ENCODE measurements at places on chromosomes 4 and X.

DNA sequence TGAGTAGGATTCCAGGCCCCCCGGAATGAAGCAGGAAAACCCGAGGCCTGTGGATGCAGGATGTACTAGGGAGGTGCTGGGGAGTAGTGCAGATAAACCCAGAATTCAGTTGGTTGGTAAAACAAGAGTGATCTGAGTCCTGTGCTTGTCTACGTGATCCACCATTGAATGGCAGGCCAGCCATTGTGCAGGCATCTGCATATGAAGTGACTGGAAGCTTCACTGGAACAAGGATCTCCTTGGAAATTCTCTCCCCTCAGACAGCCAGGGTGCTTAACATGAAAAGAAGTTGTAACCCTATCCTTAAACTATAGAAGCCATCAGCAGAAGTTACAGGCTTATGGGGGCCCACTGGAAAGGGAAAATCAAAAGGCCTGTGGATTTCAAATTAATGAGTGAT is 656 bp upstream of the GSPT2 start:
- DNase-seq: no peak

GRCh38 chr4:114318309-114318708 is 280.3 kb upstream of the UGT8 start:
- no peak for DNase-seq

- DNase-seq: no peak
Measured at GRCh38 chr4:33189169-33189568, 2469.0 kb downstream of the PCDH7 start.

DNA sequence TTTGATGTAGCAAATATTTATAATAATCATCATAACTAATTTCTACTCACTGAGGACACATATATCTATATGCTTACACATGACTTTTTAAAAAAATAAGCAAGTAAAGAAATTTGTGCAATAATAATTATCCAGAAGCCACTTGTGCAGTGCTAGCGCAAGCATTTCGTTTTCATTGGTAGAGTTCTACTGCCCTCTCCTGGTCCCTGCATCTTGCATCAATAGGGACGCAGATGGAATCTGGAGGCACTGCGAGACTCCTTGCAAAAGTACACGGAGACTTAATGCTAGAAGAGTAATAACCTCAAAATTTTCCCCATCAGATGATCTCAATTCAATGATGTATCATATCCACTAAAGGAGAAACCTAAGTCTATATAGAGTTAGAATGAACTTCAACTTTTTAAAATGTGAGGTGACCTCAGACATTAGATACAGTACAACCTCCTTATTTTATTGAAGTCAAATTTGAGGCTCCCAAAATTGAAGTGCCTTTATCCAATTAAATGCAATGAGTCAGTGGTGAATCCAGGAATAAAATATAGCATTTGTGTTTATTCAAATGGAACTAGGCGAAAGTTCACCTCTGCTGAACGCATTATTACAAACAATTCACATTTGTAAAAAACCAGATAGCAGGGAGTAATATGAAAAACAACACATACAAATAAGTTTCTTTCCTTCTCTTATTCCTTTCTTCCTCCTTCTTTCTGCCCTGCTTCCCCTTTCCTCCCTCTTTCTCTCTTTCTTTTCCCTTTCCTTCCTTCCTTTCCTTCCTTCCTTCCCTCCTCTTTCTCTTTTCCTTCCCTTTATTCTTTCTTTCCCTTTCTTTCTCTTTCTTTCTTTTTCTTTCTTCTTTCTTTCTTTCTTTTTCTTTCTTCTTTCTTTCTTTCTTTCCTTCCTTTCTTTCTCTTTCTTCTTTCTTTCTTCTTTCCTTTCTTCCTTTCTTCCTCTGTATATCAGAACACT is 450.0 kb downstream of the ANKRD50 start:
- DNase-seq: peak; percentile 26

DNA sequence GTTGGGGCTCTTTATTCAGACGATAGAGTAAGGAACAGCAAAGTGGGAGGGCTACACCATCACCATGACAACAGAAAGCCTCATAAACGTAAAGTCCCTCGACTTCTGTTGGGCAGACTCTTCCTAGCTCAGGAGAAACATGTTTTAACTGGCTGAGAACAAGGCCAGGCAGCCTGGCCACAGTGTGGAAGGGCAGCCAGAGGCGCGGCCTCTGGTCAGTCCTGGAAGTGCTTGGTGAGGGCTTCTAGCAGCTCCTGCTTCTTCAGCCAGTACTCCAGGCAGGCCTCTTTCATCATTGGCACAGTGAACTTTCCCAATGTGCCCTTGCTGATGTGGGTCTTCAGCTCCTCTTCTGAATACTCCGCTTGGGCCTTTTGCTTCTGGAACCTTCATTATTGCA is 690.9 kb downstream of the PCDH19 start:
- DNase-seq: no peak

- no peak for DNase-seq
Measured at GRCh38 chr4:77994194-77994721, 62.9 kb upstream of the FRAS1 start.

DNA sequence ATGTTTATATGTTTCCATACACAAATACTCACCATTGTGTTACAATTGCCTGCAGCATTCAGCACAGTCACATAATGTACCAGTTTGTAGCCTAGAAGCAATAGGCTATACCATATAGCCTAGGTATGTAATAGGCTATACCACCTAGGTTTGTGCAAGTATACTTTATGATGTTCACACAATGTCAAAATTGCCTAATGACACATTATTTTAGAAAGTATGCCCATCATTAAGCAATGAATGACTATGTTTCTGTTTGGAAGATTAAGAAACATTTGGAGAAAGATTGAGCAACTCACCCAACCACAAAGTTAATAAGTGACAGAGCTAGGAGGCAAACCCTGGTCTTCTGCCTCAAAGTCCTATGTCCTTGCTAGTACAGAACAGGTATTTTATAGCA is 96.8 kb upstream of the GRIA3 start:
- DNase-seq: no peak

- DNase-seq: no peak
Measured at GRCh38 chr4:138013625-138014024, 228.5 kb downstream of the SLC7A11 start.

GRCh38 chrX:36434522-36434921 is 515.0 kb downstream of the CFAP47 start:
- no peak for DNase-seq

- no peak for DNase-seq
Measured at GRCh38 chr4:118213101-118213500, 139.7 kb downstream of the PRSS12 start.

- no peak for DNase-seq
Measured at GRCh38 chr4:21697583-21697982, 251.0 kb downstream of the KCNIP4 start.

GRCh38 chr4:47013373-47013772 is 18.0 kb upstream of the GABRB1 start:
- no peak for DNase-seq

- no peak for DNase-seq
Measured at GRCh38 chrX:20547611-20548051, 280.9 kb upstream of the RPS6KA3 start.

GRCh38 chr4:25767877-25768725 is 94.7 kb downstream of the SEL1L3 start:
- no peak for DNase-seq

- DNase-seq: no peak
Measured at GRCh38 chrX:140504371-140505324, at the start of gene SOX3. TSS of gene SOX3 (minus strand) at chrX:140505069. CDS start at chrX:140505060, 9 bp downstream.

DNA sequence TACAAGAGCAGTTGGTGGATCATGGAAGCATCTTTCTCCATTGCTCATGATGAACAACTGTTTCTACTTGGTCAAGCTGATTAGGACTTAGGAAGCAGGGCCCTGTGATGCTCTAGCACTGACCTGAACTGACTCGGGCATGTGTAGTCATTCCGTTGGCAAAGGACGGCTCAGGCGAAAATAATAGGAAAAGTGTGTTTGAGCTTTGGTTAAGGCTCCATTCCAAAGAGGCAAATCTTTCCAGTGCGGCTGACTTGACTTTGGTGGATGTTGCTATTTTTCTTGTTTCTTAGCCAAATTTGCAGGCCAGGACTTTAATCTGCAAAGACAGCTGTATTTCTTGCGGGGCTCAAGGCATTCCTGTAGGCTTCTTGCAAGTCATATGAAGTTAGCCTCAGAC is 39.5 kb downstream of the ZNF518B start:
- no peak for DNase-seq

GRCh38 chr4:576245-576821 is at the start of gene TMEM271:
TSS of gene TMEM271 (minus strand) at chr4:576295. CDS start at chr4:576062, 233 bp downstream.
- no peak for DNase-seq

GRCh38 chrX:41705042-41705441 is 16.3 kb downstream of the GPR34 start:
- DNase-seq: no peak

- no peak for DNase-seq
Measured at GRCh38 chr4:860561-860960, 34.6 kb upstream of the CPLX1 start.

GRCh38 chr4:188534917-188535316 is 395.7 kb downstream of the TRIML1 start:
- no peak for DNase-seq
